ELR (cell line): ENCODE measurements at places on chromosomes 6 and 20.
A peak's percentile ranks its signal among the peaks of the same experiment; 100 is the strongest.

- no peak for DNase-seq
Measured at GRCh38 chr6:107542192-107542668, 52.3 kb downstream of the SOBP start.

GRCh38 chr20:21509079-21509596 is 4.7 kb downstream of the NKX2-2 start:
- no peak for DNase-seq

GRCh38 chr6:10420546-10421157 is 5.8 kb upstream of the TFAP2A start:
- DNase-seq: no peak

- no peak for DNase-seq
Measured at GRCh38 chr6:62623846-62624532, 338.0 kb upstream of the KHDRBS2 start.

DNA sequence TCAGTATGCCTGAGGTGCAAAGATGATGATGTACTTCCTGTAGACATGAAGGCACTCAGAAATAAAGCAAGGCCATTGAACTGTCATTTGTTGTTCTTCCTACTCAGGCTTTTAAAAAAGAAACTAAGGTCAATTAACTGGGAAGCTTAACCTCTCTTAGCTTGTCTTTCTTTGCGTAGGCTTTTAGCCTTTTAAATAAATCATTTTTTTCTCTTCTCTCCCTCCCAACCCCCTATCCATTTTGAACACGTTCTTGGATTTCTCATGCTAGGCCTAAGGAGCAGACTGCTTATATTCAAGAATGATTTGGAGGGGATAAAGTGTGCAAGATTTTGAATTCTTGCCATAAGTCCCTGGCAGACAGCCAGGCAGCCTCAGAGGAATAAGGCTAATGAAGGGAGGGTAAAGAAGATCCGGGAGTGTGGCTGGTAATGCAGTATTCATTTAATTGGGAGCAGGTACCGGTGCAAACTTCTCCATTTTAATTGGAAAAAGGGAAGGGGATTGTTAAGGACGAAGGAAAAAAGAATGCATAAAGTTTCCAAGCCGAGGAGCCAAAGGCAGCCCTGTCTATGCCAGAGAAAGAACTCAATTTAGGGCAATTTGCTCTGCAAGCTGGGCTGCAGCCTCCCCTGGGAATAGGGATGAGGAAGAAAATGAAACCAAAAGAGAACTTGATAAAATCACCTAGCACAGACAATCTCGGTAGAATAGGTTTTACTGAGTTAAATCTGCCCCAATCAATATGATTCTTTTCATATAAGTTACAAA is 343.8 kb upstream of the MMS22L start:
- peak; percentile 30 for DNase-seq

DNA sequence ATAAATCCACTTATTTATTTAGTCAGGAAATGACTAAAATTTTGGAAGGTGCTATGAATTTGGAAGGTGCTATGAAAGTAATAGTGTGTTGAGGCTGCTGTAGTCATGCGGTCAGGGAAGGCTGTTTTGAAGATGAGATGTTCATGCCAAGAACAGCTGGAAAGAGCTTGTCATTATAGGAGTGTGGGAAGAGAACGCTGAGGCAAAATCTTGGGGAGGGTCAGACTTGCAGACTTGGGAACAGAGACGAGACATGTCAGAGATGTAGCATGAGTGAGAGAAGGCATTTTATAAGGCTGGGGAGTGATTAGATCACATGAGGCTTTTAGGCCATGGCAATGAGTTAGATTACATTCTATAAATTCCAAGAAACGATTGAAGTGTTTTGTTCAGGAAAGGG is 124.0 kb upstream of the B3GAT2 start:
- peak; percentile 30 for DNase-seq

GRCh38 chr20:19757487-19758132 is 448 bp upstream of the RIN2 start:
- DNase-seq: peak; percentile 81

DNA sequence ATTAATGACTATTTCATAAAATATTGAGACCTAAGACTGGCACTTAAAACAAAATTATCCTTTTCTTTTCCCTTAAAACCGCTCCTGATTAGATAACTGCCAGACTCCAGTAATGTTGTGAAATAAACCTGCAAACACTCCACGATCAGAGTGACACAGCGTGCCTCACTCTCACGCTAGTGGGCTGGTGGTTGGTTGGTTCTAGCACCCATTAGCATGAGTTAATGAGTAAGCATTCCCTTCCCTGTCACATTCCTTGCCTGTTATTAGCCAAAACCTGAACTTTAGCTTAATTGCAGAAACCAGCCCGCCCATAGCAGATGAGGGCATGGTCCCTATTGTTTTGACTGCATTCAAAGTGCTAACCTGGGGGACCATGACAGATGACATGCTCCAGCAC is 193.4 kb downstream of the CD83 start:
- no peak for DNase-seq

GRCh38 chr20:46917155-46917554 is 22.5 kb downstream of the EYA2 start:
- DNase-seq: no peak

DNA sequence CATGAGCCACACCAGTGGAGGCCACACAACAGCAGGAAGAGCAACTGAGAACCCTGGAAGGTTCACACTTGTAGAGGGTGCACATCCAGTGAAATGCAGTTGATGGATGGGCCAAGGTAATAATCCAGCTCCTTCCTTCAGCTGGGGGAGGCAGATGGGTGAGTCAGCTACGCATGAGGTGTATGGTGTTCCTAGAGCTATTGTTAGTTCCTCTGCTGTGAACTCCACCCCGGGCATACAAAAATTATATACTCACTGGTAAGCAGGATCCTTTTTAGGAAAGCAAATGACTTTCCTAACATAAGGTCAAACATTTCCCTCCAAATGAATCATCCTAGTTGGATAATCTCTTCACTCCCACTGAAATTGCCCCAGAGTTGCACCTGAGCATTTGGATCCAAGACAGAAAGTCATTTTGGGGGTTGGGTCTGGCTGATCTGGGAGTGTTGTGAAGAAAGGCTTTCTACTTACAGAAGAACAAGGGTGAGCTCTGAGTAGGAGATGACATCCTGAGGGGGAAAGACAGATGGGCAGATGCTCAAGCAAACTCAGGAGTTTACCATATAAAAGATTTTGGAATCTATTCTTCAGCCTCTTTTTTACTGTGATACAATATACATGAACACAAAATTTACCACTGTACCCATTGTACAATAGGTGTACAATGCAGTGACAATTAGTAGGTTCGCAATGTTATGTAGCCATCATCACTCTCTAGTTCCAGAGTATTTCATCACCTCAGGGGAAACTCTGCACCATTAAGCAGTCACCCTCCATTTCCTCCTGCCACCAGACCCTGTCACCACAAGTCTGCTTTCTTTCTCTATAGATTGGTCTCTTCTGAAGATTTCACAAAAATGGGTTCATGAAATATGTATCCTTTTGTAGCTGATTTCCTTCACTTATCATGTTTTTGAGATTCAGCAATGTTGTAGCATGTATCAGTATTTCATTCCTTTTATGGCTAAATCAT is 11.1 kb downstream of the HLA-F start:
- no peak for DNase-seq

GRCh38 chr6:49453221-49453620 is 9.8 kb downstream of the MMUT start:
- DNase-seq: peak; percentile 49

DNA sequence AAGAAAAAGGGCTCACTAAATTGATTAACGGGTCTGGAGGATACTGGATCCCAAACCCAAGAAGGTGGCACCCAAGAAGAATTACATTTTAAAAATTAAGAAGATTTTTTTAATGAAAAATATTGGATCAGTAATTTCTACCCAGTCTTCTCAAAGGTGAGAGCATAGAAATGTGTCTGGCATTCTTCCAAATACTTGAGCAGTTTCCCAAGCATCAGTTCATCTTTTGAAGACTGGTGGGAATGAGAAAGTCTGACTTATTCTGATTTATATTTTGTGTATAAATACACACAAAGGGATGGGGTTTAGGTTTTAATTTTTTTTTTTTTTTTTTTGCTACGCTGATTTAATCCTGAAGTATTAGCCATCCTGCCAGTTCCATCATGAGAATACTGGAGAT is 3.3 kb downstream of the MGME1 start:
- no peak for DNase-seq

DNA sequence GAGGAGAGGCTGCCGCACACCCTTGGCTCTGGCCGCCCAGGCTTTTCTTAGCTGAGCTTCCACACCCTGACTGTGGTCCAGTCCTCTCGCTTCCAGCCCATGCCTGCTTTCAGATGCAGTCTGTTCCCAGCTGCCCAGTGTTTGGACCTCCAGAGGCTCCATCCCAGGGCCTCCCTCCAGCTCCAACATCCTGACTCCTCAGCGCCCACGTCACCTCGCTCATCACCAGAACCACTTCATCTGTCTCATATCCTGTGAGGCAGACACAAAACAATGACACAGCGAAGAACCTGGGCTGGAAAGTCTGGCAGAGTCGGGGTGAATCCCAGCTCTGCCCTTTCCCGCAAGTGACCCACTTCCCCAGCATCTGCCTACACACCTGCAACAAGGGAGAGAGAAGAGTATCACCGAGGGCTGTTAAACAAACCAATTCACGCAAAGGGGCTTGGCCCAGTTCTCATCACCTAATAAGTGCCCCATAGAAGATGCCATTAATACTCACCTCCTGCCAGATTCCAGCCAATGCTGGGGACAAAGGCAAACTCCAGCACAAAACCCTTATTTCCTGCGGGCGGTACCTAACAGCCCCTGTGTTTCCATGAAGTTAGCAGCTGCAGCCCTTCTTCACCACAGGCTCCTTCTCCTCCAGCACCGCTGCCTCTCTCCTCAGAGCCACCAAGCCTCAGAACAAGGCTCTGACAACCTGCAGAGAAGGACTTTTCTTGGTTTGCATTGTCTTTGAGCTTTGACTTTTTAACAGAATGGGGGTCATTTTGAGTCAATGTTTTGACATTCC is 133.4 kb upstream of the CDH4 start:
- DNase-seq: peak; percentile 93

- no peak for DNase-seq
Measured at GRCh38 chr6:13425270-13425873, 62.0 kb downstream of the GFOD1 start.

GRCh38 chr6:170402318-170403040 is 95.9 kb downstream of the FAM120B start:
- DNase-seq: no peak

- no peak for DNase-seq
Measured at GRCh38 chr20:64230461-64231145, 24.9 kb upstream of the PCMTD2 start.

- DNase-seq: peak; percentile 88
Measured at GRCh38 chr6:111918825-111919224, 45.6 kb upstream of the FYN start.

- DNase-seq: peak; percentile 53
Measured at GRCh38 chr6:35948725-35949124, 27.8 kb upstream of the SRPK1 start.

GRCh38 chr6:26312096-26312463 is 52.9 kb upstream of the BTN3A2 start:
- DNase-seq: peak; percentile 48

DNA sequence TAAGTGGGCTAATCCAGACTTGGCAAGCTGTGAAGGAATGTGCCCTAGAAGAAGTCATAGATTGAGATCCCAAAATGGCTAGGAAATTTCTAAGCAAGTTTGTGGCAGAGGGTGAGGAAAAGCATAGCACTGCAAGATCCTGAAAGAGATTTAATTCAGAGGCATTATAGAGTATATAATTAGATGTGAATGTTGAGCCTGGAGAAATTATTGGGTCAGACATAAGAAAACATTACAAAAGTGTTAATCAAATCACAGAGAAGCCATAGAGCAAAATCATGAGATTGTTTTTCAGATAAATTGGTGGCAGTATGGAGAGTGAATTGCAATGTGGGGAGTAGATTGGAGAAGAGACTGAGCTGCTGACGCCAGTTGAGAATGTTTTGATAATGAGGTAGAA is 90.0 kb downstream of the CD2AP start:
- no peak for DNase-seq

DNA sequence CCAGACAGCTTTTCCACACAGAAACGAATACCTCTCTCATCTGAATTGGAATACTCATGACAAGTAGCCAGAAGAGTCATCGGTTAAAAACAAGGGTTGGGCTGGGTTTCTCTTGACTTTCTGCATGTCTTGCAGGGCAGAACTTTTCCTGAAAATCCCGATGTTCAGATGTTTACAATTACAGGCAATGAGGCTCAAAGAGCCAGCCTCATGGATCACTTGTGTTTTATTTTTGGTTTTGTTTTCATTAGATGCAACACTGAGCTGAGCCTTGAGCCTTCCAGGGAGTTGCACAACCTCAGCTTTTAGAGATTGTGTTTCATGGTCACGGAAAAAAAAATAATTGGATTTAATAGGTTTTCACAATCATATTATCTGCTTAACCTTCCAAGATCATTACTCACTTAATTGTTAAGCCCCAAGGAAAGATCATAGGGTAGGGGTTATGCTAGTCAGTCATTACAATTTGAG is 288.1 kb upstream of the PRDM1 start:
- DNase-seq: peak; percentile 15

DNA sequence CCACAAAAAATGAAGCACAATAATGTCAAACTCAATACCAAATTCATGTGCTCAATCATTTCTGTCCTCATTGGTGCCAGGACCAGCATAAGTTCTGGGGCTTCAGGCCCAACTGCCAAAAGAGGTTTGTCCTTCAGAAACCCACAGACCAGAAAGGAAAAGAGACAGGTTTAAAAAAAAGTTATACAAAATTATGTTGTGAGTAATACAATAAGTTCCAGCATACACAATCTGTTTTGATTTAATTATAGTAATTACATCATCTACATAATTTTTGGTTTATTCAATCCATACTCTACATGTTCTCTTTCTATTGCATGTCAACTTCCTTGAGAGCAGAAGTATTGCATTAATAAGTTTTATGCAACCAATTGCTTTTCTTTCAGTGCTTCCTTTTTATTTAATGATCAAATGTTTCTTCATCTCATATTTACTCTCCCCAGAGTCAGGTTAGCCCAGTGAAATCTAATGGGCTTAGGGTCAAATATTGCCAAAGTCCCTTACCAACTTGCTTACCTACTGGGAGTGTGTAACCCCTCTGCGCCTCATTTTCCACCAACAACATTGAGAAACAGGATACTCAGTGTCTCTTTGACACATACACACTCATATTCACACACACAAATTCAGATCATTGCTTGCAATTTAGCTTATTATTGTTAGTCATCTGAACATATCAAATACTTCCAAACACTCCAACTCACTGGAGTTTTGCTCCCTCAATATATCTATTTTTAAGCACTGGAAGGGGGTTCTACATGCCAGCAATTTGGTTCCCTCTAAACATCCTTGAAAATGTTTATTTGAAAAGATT is 424.4 kb upstream of the MARCKS start:
- DNase-seq: no peak

DNA sequence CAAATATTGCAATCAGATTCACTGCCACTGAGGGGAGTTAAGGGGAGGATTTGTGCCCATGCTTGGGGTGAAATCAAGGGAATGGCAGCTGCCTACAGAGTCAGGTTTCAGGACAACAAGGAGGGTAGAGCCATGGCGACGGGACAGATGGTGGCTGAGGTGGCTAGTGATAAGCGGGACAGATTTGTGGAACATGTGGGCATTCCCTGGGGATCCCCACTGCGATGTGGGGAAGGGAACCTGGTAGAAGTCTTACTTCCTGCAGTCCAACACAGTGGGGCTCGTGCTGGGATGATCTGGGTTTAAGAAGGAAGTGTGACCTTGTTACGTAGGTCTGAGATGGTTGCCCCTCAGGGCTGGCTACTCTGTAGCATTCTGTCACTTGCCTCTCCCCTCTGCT is 292.0 kb upstream of the JARID2 start:
- no peak for DNase-seq

GRCh38 chr6:141658696-141659095 is 474.0 kb upstream of the GJE1 start:
- no peak for DNase-seq

- DNase-seq: no peak
Measured at GRCh38 chr6:109722011-109722410, 30.9 kb downstream of the FIG4 start.
